Activated T-helper 17 cell treated with anti-CD3 and anti-CD28 coated beads, Interleukin-2, amount 50 U/mL, for 72 hours (primary cell): ENCODE measurements at places on chromosomes 4 and X. TPM values are rescaled to one million over a fixed set of nuclear protein-coding genes. Genes with fewer than 3 reads are reported as not detected.

Gene PNMA5
- 0.13 TPM for total RNA-seq

Gene HSFX4
- not detected for total RNA-seq

Gene CD38
- 3.0 TPM for total RNA-seq

Gene RHOXF2
- not detected for total RNA-seq

Gene DCUN1D4
- total RNA-seq = 28.8 TPM

Gene GDI1
- 120 TPM for total RNA-seq

Gene MID1
- total RNA-seq = 1.4 TPM

Gene ARHGAP6
- total RNA-seq = not detected

Gene ABLIM2
- 0.53 TPM for total RNA-seq
